ENCODE measurements at places on chromosomes 2 and 18.

- DNase-seq = no peak
Measured at GRCh38 chr2:58107803-58108710, 61.5 kb downstream of the VRK2 start.

GRCh38 chr2:40457366-40457765, 5.5 kb upstream of the SLC8A1 start:
- no peak for DNase-seq

DNA sequence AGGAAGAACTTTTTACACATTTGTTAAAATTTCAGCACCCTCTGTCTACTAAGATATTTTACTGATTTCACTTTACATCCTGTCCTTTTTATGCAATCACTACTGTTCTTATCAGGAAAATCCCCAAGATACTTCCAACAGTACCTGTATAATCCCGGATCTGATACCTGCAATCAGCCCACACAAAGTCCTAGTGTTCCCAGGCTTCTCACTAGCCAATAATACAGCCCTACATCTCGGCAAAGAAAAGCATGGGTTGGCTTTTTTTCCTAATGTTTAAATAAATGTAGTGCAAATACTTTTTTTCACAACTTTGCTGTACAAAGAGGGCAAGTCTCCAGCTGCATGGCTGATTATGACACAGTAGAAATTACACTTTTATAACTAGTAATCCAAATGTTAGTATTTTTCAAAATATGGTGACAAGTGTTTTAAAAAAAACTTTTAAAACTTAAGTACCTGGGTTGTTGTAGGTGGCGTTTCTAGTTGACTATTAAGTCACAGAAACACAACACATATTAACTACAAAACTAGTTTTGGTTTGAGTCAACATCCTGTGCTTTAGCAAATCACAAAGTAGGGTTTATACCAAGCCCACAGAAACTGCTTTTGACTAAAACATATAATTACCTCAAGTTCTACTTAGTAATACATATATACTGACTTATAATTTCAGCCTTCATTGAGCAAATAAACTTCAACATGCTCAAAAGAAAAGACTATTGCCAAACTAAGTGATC, 19.5 kb downstream of the CNOT11 start:
- DNase-seq = no peak

DNA sequence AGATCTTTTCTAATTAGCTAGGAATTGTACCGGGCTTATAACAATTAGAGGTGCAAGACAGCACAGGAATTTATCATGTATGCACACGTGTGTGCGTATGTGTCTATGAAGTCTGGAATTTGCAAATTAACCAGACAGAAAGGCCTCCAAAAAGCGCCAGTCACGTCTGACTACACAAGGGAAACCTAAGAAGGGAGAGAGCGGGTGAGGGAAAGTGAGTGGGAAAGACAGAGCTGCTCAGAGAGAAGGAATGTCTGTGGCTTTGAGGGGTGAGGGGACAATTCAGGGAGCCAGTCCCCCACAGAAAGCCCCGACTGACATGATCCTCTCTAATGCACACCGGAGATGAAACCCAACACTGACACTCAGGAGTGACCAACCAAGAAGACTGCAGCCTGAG, 197.7 kb upstream of the SH3BP4 start:
- no peak for DNase-seq

GRCh38 chr18:31750273-31750672, 10.4 kb downstream of the SLC25A52 start:
- DNase-seq = no peak

GRCh38 chr2:131125195-131125757, 20.1 kb downstream of the PLEKHB2 start:
- no peak for DNase-seq

DNA sequence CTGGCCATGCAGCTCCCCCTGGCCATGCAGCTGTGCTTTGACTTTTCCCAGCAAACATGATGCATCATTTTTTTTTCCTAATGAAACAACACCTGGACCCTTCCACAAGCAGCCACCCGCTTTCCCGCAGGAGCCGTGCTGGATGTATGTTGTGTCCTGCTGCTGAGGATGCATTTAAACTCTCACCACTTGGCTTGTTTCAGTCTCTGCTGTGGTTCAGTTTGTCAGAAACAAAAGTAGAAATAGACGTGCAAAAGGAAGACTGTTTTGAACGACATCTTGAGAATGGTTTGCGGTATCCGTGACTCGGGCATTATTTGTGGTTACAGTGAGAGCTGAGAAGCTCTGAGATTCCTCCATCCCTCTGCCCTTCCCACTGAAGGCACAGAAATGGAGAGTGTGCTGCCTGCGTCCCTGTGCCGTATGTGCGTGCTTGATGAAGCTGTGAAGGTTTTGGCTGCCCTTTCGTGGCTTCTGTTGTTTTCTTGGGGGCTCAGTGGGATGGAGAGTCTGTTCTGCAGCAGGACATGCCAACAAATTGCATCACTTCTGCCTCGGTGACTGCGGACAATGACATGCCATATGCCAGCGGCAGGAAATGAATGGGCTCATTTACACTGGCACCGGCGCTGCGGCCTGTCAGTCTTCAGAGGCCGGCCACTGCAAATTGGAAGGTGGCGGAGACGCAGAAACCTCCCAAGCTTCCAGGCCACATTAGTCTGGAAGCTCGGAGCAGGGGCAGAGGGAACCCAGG, 417.7 kb upstream of the SALL3 start:
- DNase-seq = no peak

DNA sequence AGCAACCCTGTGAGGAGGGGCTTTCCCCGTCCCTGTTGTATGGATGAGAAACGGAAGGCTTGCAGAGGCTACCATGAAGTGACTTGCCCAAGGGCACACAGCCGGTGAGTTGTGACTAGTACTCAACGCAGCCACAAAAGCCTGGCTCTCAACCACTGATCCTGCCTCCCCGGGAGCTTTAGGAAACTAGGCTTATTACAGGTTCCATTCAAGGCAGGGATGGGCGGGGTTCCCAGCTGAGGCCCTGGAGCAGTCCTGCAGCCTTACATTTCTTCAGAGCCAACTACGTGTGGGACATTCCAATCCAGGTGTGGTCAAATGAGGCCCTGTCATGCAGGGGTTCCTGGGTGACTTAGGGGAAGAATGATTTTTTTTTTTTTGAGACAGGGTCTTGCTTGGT, 59.6 kb downstream of the MEX3C start:
- no peak for DNase-seq

GRCh38 chr2:135803278-135803677, 33.7 kb downstream of the LCT start:
- no peak for DNase-seq

GRCh38 chr2:188647430-188648070, 326.6 kb upstream of the COL3A1 start:
- DNase-seq = no peak

DNA sequence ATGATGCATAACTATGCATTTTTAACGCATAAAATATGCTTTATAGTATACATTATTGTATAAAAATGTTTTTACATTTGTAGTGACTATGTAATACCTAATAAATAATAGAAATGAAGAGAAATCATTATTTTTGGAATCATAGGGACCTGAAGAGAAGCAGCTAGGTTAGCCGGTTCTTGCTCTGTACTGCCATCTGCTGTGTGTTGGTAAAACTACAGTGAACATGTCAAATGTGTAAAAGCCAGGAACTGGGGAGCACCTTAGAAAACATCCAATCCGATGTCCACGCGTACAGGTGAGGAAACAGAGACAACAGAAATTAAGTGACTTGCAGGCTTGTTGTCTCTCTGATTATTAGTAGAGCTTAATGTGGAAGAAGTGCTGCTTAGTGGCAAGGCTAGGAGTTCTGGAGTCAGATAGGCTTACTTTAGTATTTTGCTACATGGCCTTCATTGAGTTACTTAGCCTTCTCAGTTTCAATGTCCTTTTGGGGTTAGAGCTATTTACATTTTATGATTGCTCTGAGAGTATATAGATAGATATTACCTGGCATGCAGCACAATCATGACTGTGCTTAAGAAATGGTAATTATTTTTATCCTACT, 386.5 kb downstream of the DLGAP1 start:
- peak; percentile 8 for DNase-seq

DNA sequence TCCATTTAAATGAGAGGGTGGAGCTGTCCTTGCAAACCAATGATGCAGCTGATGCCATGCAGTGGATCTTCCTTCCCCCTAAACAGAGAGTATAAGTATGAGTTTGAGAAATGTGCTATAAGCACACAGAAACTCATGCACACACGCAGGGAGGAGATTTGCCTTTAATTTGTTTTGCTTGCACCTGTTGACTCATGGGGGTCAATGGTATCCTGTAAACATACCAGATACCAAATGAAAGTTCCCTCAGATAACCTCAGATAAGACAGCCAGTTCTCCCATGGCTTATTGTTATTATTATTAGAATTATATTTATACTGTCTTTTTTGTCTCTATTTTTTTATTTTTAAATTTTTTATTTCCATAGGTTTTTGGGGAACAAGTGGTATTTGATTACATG, 29.5 kb upstream of the GPR39 start:
- DNase-seq = no peak

GRCh38 chr2:68565858-68566257, 77.5 kb upstream of the PROKR1 start:
- no peak for DNase-seq

DNA sequence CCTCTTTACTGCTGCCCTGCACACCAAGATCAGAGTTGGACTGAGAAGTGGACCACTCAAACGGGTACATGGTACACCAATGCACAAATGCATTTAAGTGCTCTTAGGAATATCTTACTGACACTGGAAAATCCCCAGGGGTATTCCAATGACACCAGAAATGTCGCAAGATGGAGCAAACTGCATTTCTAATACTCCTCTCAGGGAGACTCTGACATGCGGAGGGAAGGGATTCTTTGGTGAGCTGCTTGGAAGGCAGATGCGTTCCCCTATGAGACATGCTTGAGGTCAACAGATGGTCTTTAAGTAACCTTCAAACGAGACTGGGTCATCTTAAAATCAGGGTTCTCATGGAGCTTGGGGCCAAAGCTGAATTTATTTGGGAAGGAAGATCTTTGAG, 521.8 kb upstream of the TCF4 start:
- no peak for DNase-seq

GRCh38 chr2:120995656-120996190, 260.1 kb downstream of the GLI2 start:
- no peak for DNase-seq

GRCh38 chr2:66303471-66303870, 131.5 kb upstream of the MEIS1 start:
- no peak for DNase-seq

DNA sequence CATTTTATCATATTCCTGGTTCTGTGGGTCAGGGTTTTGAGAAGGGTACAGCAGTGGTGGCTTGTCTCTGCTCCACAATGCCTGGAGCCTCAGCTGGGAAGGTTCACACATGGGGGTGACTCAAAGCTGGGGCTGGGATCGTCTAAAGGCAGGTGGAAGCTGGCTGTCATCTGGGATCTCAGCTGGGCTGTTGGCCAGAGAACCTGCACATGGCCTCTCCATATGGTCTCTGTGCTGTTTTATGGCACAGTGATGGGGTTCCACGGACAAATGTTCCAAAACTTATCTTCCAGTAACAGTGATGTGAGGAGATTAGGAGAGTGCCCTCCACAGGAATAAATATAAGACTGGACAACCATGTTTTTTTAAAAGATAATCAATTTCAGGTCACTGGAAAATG, 191.4 kb downstream of the SS18 start:
- no peak for DNase-seq

- DNase-seq = peak; percentile 60
Measured at GRCh38 chr18:45688833-45689232, 35.1 kb upstream of the SLC14A1 start.

- no peak for DNase-seq
Measured at GRCh38 chr2:97645112-97645694, 659 bp upstream of the COX5B start.

GRCh38 chr2:140567734-140568133, 1563.1 kb downstream of the LRP1B start:
- DNase-seq = no peak

- DNase-seq = no peak
Measured at GRCh38 chr2:53701221-53701620, 66.4 kb upstream of the CHAC2 start.

DNA sequence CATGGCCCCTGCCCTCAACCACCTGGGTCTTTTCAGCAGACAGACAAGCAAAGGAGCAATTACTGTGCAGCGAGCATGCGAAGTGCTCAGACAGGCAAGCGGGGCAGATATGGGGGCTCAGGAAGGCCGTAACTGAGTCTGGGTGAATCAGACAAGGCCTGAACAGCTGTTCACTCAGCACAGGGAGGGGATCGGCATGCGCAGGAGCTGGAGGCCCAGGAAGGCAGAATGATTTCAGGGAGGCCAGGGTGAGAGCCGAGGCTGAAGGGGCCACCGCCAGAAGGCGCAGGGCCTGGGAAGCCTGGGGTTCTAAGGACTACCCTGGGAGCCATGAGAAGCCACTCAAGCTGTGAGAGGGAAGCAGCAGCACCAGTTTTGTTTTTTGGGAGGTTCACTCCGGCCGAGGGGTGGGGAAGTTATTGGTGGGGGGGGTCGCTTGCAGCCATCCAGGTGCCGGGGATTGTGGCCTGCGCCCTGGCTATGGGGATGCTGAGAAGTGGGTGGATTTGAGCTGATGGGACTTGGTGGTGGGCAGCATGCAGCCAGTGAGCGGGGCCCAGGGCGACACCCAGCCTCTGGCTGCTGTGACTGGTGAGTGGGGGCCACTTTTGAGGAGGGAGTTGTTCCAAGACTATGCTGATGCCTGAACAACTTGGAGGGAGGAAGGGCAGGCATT, 132.2 kb downstream of the TSN start:
- no peak for DNase-seq

- DNase-seq = no peak
Measured at GRCh38 chr2:98805412-98806171, 74.7 kb upstream of the MGAT4A start.

- DNase-seq = no peak
Measured at GRCh38 chr2:212282671-212283261, 255.8 kb downstream of the ERBB4 start.

- no peak for DNase-seq
Measured at GRCh38 chr2:70381821-70382220, 80.0 kb upstream of the FAM136A start.

- no peak for DNase-seq
Measured at GRCh38 chr2:23606968-23607367, 222.0 kb downstream of the KLHL29 start.
